Kidney (tissue), 22 donors: ENCODE measurements at places on chromosomes 4 and X. TPM values are rescaled to one million over a fixed set of nuclear protein-coding genes. Genes with fewer than 3 reads are reported as not detected.

- DNase-seq: peak; percentile 80
Measured at GRCh38 chrX:38804682-38805431, 3.6 kb downstream of the MID1IP1 start.

- no peak for DNase-seq
Measured at GRCh38 chrX:38304010-38304409, 23.3 kb downstream of the RPGR start.

DNA sequence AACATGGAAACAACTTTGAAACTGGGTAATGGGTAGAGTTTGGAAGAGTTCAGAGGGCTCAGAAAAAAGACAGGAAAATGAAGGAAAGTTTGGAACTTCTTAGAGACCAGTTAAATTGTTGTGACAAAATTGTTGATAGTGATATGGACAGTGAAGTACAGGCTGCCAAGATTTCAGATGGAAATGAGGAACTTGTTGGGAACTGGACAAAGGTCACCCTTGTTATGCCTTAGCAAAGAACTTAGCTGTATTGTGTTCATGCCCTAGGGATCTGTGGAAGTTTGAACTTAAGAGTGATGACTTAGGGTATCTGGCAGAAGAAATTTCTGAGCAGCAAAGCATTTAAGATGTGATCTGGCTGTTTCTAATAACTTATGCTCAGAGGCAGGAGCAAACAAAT, 5.1 kb upstream of the ARL13A start:
- DNase-seq: no peak

DNA sequence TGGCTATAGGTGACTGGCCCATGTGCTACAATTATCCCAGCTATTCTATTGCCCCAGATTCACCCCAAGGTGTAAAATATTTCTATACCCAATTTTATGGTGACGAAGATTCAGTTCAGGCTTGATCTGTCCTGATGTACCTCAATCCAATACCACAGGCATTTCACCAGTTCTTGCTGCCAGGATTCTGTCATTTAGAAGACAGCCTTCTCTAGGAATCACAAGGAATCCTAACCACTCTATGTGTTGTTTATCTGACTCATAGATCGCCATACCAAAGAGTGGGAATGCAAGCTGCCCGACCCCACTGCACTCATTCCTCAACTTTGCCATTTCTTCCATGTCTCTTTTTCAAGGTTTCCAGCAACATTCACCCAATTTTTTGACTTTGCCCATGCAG, 355.0 kb upstream of the EMCN start:
- DNase-seq: no peak

DNA sequence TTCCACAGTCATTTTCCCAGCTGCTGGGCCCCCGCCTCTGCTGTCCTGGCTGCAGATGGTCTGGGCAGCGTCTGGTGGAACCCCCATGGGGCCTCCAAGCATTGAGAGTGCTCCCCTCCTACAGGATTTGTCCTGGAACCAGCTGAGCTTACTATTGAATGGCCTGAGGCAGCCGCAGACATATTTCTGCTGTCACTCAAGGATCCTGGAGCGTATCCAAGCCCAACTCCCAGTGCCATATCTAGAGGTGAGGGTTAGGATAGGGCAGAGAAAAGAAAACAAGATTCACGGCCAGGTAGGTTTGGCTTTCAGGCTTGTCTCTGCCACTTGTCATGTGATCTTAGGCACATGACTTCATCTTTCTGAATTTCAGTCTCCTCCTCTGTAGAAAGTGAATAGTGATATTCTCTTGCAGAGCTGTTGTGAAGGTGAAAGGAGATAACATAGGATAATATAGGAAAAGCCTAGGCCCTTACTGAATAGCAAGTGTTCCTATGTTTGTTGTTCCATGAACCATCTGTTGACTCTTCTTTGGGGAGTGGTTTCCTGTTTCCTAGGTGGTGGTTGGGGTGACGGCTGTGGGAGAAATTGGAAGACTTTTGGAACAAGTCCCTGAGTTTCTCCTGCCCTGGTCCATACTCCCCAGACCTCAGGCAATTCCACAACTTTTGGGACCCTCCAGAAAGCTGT, 52.3 kb downstream of the SEPSECS start:
- DNase-seq: no peak

DNA sequence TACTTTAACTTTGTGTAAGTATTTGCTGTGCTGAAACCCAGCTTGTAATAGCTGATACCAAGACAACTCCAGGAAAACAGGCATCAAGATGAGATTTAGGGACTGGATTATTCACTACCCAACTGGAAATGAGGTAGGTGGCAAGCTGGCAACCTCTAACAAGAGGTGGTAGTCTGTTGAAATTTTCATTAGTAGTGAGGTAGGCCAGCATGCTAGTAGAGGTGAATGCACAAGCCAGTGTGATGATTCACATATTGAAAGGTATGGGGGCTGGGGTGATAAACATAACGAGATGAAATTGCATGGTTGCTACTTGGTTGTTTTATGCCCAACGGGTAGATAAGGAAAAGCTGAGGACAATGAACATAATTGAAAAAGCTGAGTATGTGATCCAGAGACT, 8.5 kb upstream of the TMPRSS11D start:
- DNase-seq: no peak

GRCh38 chrX:17535229-17535628, 160.2 kb downstream of the NHS start:
- no peak for DNase-seq

GRCh38 chr4:165631208-165631894, 241.7 kb upstream of the TLL1 start:
- no peak for DNase-seq

GRCh38 chrX:132184871-132185270, 34.4 kb downstream of the RAP2C start:
- no peak for DNase-seq

DNA sequence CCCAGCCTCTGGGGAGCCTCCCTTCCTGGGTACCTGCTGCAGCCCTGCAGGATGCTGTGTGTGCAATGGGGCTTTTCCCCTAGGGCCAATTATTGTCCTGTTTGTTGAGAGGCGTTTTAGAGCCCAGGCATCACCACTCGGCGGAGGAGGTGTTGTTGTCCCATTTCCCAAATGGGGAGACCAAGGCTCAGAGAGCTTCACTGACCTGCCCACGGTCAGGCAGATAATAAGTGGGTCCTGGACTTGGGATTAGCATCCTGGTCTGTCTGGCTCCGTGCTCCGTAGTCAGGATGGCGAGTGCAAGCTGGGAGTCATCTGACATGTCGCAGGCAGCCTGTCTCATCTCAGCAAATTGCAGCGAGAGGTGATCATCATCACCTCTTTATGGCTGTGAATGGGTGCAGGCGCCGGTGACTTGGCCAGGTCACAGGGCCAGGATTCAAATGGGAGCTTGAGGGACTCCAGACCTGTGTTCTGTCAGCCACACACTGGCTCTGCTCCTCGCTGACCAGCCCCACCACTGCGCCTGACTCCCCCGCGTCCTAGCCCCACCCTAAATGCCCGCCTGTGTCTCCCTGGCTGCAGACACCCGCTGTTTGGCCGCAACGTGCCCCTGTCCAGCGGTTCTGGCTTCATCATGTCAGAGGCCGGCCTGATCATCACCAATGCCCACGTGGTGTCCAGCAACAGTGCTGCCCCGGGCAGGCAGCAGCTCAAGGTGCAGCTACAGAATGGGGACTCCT, 16.6 kb downstream of the HTRA3 start:
- no peak for DNase-seq

GRCh38 chr4:145909281-145909715, 29.3 kb downstream of the ZNF827 start:
- DNase-seq: peak; percentile 86

DNA sequence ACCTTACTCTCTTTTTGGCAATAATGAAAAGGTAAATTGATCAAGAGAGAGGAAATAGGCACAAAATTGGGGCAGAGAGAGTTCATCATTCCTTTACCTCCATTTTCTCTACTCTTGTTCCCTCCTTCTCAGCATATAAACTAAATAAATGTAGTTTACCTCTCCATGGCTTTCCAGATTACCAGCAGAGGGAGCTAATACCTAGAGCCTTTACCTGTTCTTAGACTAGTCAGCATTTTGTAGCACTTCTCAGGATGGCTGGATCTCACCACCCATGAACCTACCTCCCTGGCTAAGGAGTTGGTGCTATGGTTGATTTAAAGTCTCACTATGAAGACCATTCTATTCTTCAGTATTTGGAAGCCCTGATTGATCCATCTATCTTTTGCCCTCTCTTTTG, 15.7 kb downstream of the OFD1 start:
- no peak for DNase-seq

- peak; percentile 19 for DNase-seq
Measured at GRCh38 chr4:48237996-48238645, 31.5 kb downstream of the TEC start.

GRCh38 chr4:111618908-111619307, 526.3 kb upstream of the FAM241A start:
- no peak for DNase-seq

DNA sequence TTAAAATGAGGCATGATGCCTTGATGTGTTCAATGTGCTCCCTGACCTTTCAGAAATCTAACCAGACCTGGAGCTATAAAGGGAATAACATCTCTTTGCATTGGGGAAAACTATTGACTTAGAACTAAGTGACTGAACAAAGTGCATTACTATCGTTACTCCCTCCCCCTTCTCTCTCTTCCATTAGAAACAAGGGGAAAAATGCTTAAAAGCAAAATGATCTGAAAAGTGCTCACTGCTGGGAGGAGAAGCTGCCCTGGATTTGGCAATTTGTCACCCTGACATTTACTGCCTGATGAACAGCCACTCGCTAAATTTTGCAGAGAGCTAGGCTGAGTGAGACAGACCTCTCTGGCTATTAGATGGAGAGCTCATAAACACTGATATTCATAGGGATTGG, 48.6 kb upstream of the PARM1 start:
- DNase-seq: no peak

DNA sequence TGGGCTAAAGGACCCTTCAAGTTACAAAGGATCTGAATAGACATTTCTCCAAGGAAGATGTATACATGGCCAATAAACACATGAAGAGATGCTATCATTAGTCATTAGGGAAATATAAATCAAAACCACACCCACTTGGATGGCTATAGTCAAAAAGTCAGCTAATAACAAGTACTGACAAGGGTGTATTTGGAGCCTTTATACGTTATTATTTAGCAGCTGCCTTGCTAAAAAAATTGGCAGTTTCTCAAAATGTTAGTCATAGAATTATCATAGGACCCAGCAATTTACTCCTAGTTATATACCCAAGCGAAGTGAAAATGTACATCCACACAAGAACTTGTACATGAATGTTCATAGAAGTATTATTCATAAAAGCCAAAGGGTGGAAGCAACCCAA, 112.7 kb upstream of the DUSP21 start:
- no peak for DNase-seq

FAM9C gene
- not detected for total RNA-seq

EDA2R gene
- 2.5 TPM for total RNA-seq

ELK1 gene
- total RNA-seq: 26.9 TPM

F8A3 gene
- 8.2 TPM for total RNA-seq

ANXA10 gene
- not detected for total RNA-seq

STATH gene
- not detected for total RNA-seq

GK gene
- total RNA-seq: 12.5 TPM

GYG2 gene
- 2.2 TPM for total RNA-seq

DACH2 gene
- total RNA-seq: 0.47 TPM
